ENCODE measurements at places on chromosomes 5 and 9. TPM values are rescaled to one million over a fixed set of nuclear protein-coding genes. Genes with fewer than 3 reads are reported as not detected.

DNA sequence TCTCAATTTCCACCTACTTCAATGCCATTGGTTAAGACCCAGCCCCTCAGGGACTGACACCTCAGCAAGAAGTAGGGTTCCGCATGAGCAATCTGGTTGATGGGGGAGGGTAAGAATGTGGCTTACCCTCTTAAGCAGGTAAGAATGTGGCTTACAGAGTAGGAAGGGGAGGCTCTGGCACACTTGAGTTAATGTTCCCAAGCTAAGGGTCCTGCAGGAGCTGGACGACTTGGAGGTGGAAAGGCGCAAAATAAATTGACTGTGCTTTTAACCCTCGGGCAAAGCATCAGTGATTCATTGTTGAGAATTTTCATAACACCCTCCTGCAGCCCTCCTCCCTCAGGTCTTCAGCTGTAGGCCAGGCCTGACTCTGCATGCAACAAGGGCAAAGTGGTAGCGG is 24.9 kb upstream of the ADRA1B start:
- H3K4me1 ChIP-seq = no peaks in the 10 kb centered on the region
- peaks cover 13% of the 10 kb centered on the region for H3K27me3 ChIP-seq
- no peak overlapping the region for H3K4me3 ChIP-seq
- H3K36me3 ChIP-seq = no peaks in the 10 kb centered on the region

GRCh38 chr9:35691334-35691650 is 1.6 kb upstream of the TPM2 start:
- no peak for DNase-seq
- H3K36me3 ChIP-seq = peaks cover under 1% of the 10 kb centered on the region
- peak overlapping the region; percentile 53 for H3K27ac ChIP-seq
- H3K4me1 ChIP-seq = peaks cover 15% of the 10 kb centered on the region
- peak overlapping the region; percentile 94 for H3K4me3 ChIP-seq

- peak overlapping the region; percentile 15 for H3K27ac ChIP-seq
- peaks cover 37% of the 10 kb centered on the region for H3K4me1 ChIP-seq
- DNase-seq = no peak
- H3K4me3 ChIP-seq = no peak overlapping the region
- peaks cover 28% of the 10 kb centered on the region for H3K36me3 ChIP-seq
These were observed 415.4 kb downstream of the KDM4C start for GRCh38 chr9:7173139-7173538.

SLC1A1 gene
- not detected for polyA plus RNA-seq

TAS2R1 gene
- polyA plus RNA-seq = not detected

THBS4 gene
- not detected for polyA plus RNA-seq

CCL27 gene
- not detected for polyA plus RNA-seq

PCDHA12 gene
- not detected for polyA plus RNA-seq

PCDHGB3 gene
- polyA plus RNA-seq = 0.15 TPM

DNA sequence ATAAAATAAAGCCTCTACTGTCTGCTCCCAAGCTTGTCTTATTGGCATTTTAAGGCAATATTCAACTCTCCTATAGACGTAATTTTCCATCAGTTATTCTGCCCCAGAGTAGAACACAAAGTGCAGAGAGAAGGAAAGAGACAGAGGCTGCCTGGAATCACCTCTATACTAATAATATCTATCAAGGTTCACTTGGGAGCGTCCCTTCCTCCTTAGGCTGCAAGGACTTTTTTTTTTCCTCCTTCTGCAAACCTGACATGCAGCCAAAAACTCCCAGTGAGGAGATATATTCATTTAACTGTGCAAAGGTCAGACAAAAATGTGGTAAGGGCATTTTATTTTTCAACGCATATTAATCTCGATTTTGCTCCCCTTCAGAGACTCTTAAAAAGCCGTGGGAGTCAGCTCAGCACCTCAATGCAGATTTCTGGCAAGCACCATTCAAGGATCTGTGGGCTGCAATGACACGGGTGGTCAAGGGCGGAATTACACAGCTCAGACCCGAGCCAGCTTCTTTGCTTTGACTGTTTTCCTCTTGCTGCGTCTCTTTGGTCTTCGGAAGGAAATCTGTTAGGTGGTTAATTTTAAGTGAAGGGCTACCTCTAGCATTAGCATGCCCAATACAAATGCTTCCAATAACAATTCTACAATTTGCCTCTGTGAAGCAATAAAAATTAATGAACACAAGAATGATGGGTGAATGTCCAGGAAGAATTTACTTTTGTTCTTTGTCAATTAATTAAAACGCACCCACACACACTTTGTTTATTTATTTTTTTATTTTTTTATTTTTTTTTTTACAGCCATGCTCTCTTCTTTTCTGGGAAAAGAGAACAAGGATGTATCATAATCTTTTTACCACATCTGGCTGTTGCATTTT is 587.7 kb upstream of the GRAMD2B start:
- peaks cover 2% of the 10 kb centered on the region for H3K27me3 ChIP-seq
- no peaks in the 10 kb centered on the region for H3K4me1 ChIP-seq
- no peaks in the 10 kb centered on the region for H3K36me3 ChIP-seq
- DNase-seq = no peak
- no peak overlapping the region for H3K4me3 ChIP-seq
- no peak overlapping the region for H3K27ac ChIP-seq

GRCh38 chr9:134344068-134344799 is 18.0 kb downstream of the RXRA start:
- peak overlapping the region; percentile 45 for H3K27ac ChIP-seq
- DNase-seq = no peak
- H3K4me3 ChIP-seq = no peak overlapping the region
- peaks cover 9% of the 10 kb centered on the region for H3K4me1 ChIP-seq
- H3K36me3 ChIP-seq = no peaks in the 10 kb centered on the region

DNA sequence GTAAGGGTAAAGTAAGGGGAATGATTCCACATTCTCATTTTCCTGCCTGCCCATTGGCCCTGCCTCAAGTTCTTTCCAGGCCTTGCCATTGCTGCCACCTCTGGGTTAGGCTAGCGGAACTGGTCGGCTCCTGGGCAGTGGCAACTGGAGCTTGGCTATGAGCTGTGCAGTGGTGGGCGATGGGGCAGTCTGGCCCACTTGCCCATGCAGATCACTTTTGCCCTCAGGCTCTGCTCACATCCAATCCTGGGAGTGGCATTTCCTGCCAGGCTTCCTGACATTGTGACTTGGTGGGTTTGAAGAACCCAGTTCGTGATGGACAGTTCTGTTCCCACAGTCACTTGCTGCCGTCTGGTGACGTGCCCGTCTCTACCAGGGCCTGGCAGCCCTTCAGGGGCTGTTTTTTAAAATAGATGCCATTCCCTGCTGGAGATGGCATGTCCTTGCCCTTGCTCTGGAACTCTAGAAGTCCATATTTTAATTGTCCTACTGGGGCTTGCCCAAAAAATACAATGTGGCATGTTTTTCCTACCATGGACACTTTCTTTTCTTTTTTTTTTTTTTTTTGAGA is 86.1 kb downstream of the FGF18 start:
- no peak for DNase-seq
- no peaks in the 10 kb centered on the region for H3K4me1 ChIP-seq
- no peak overlapping the region for H3K4me3 ChIP-seq
- H3K36me3 ChIP-seq = no peaks in the 10 kb centered on the region
- H3K27me3 ChIP-seq = peaks cover under 1% of the 10 kb centered on the region
- H3K27ac ChIP-seq = no peak overlapping the region

FOXD4L5 gene
- polyA plus RNA-seq = not detected

GRCh38 chr5:150322202-150322601 is 19.5 kb upstream of the ARSI start:
- no peak for DNase-seq
- peaks cover 8% of the 10 kb centered on the region for H3K4me1 ChIP-seq

- no peak overlapping the region for H3K27ac ChIP-seq
- DNase-seq = no peak
- H3K27me3 ChIP-seq = no peaks in the 10 kb centered on the region
- no peaks in the 10 kb centered on the region for H3K4me1 ChIP-seq
These were observed 233.1 kb downstream of the FANCC start for GRCh38 chr9:95084254-95084934.

IFNE gene
- not detected for polyA plus RNA-seq

RPS23 gene
- polyA plus RNA-seq = 1,212 TPM

GRCh38 chr5:79691007-79691406 is 1.4 kb downstream of the CMYA5 start:
- peaks cover 28% of the 10 kb centered on the region for H3K36me3 ChIP-seq
- H3K4me1 ChIP-seq = peaks cover 49% of the 10 kb centered on the region
- no peak for DNase-seq
- H3K4me3 ChIP-seq = no peak overlapping the region
- H3K27me3 ChIP-seq = no peaks in the 10 kb centered on the region
- H3K27ac ChIP-seq = peak overlapping the region; percentile 8

GRCh38 chr5:34474573-34475021 is 181.5 kb upstream of the RAI14 start:
- H3K4me3 ChIP-seq = peak overlapping the region; percentile 44
- peak; percentile 46 for DNase-seq
- peaks cover 9% of the 10 kb centered on the region for H3K27me3 ChIP-seq

DNA sequence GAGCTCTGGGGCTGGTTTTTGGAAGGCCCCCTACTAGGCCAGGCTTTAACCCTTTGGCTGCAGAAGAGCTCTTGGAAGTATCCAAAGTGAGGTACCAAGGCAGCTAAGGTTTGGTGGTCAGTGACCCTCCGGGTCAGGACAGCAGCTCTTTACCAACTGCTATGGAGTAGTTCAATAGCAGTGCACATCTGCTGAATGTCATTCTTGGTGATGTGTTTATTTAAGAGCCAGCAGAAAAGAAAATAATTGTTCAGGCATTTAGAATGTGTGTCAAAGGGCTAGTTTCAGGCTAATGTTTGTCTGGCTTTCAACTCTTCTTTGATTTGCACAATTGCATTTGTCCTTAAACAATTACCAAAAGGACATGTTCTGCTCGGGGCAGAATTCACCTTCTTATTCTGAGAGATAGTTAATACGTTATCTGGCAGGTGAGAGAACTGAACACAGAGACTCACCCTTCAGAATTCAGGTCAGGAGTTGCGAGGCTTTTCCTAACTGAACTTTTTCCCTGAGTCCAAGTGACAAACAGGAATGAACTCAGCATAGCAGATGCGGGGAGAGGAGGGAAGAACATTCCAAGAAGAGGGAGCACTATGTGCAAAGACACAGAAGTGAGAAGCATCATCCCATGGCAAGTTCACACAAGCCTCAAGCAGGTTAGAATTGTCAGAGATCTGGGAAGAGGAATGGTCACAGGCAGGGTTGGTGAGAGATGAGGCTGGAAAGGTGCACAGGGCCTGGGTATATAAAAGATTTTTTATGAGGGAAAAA is 556.7 kb upstream of the TLE4 start:
- no peaks in the 10 kb centered on the region for H3K4me1 ChIP-seq
- no peak overlapping the region for H3K27ac ChIP-seq
- no peak for DNase-seq
- H3K36me3 ChIP-seq = no peaks in the 10 kb centered on the region

SLU7 gene
- 38.8 TPM for polyA plus RNA-seq

ENG gene
- 7.2 TPM for polyA plus RNA-seq

GRCh38 chr5:158855510-158855909 is 244.2 kb downstream of the EBF1 start:
- H3K4me3 ChIP-seq = no peak overlapping the region
- no peaks in the 10 kb centered on the region for H3K27me3 ChIP-seq
- H3K4me1 ChIP-seq = no peaks in the 10 kb centered on the region
- DNase-seq = no peak
- H3K36me3 ChIP-seq = no peaks in the 10 kb centered on the region
- no peak overlapping the region for H3K27ac ChIP-seq

PCDHGA6 gene
- polyA plus RNA-seq = not detected

DNA sequence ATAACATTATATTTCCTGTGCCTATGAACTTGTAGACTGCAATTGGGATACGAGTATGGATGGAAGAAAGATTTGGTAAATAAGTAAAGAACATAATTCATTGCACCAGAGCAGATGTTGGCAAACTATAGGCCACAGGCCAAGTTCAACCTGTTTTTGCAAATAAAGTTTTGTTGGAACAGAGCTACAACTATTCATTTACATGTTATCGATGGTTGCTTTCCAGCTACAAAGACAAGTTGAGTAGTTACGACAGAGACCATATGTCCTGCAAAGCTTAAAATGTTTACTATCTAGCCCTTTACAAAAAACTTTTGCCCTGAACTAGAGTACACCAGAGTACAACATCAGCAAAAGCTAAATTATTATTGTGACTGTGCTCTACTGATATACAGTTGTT is 169.1 kb upstream of the DMAC1 start:
- H3K4me3 ChIP-seq = no peak overlapping the region
- peaks cover 11% of the 10 kb centered on the region for H3K4me1 ChIP-seq
- H3K36me3 ChIP-seq = no peaks in the 10 kb centered on the region
- no peak for DNase-seq
- H3K27ac ChIP-seq = no peak overlapping the region
- peaks cover 2% of the 10 kb centered on the region for H3K27me3 ChIP-seq

TMEM171 gene
- polyA plus RNA-seq = not detected

IFNA13 gene
- not detected for polyA plus RNA-seq

DDX4 gene
- polyA plus RNA-seq = not detected

- H3K36me3 ChIP-seq = no peaks in the 10 kb centered on the region
- no peak overlapping the region for H3K4me3 ChIP-seq
- H3K27ac ChIP-seq = no peak overlapping the region
- no peak for DNase-seq
These were observed 105.9 kb upstream of the TARS1 start for GRCh38 chr5:33334829-33335228.

NUTM2G gene
- not detected for polyA plus RNA-seq

GRCh38 chr9:135242049-135242396 is 154.6 kb downstream of the OLFM1 start:
- no peak overlapping the region for H3K4me3 ChIP-seq
- no peak for DNase-seq
- no peaks in the 10 kb centered on the region for H3K36me3 ChIP-seq
- peaks cover 3% of the 10 kb centered on the region for H3K27me3 ChIP-seq
- H3K27ac ChIP-seq = no peak overlapping the region

IL4 gene
- not detected for polyA plus RNA-seq

PCDHB12 gene
- not detected for polyA plus RNA-seq

GRCh38 chr5:97559827-97560598 is 377.0 kb upstream of the RIOK2 start:
- DNase-seq = no peak
- H3K27me3 ChIP-seq = no peaks in the 10 kb centered on the region
- H3K27ac ChIP-seq = no peak overlapping the region
- no peaks in the 10 kb centered on the region for H3K4me1 ChIP-seq

RMI1 gene
- 4.5 TPM for polyA plus RNA-seq

PTGR1 gene
- polyA plus RNA-seq = not detected

DNA sequence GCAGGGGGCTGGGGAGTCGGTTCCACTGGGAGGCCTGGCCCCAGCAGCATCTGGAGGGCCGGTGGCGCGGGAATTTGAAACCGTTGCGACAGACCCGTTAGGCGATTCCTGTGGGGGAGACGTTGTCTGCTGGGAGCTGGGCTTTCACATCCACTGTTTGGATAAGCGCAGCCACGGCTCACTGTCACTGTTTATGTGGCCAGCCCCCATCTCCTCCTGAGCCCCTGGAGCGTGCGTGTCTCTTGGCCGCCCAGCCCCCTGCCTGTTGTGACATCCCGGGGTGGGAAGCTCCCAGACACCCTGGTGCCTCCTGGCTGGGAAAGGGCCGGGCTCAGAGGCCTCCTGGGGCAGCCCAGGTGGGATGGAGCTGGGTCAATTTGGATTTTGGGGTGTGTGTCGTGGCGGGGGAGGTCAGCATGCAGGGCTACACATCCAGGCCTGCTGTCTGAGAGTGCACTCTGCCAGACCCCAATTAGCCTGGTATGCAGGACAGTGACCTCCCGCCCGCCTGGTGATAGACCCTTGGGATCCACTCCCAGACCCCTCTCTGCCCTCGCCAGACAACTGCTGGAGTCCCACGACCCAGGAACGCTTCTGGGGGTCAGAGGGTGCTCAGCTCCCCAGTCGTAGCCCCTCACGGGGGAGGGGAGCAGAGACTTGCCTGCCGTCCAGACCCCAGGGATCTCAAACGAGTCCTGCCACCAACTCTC is 62.0 kb upstream of the RNU6ATAC start:
- H3K27me3 ChIP-seq = peaks cover 1% of the 10 kb centered on the region
- no peak overlapping the region for H3K4me3 ChIP-seq
- no peaks in the 10 kb centered on the region for H3K36me3 ChIP-seq
- H3K27ac ChIP-seq = no peak overlapping the region
- no peak for DNase-seq
